ENCODE measurements at places on chromosomes 3 and 15.

GRCh38 chr3:187667526-187667925 is 2.7 kb downstream of the SST start:
- no peak for DNase-seq

DNA sequence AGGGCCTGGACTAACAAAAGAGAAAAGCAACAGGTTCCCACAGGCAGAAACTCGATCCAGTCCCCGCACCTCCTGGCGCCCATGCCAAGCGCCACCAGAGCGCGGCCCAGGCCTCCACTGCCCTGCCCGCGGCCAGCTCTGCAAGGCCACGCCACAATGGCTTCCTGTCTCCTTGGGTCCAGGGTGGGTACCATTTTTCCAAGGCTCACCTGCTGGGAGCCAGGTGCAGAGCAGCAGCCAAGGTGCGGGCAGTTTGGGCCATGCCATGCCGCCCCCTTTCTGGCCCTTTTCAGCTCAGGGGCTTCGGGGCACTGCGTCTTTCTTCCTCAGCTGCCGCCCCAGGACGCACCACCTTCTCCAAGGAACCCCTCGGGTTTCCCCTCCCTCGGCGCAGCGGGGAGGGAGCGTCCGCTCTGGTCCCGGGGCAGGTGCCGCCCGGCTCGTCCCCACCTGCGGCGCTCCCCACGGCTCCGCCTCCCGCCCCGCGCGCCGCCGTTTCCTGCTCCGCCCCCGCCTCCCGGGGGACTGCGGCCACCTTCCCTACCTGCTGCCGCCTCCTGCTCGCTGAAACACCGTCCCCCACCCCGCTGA is at the start of gene ILDR1:
Gene ILDR1 (minus strand): TSS at position 437 of the 591 bp plus-strand sequence. CDS start 170 bp downstream, at position 267.
- no peak for DNase-seq

DNA sequence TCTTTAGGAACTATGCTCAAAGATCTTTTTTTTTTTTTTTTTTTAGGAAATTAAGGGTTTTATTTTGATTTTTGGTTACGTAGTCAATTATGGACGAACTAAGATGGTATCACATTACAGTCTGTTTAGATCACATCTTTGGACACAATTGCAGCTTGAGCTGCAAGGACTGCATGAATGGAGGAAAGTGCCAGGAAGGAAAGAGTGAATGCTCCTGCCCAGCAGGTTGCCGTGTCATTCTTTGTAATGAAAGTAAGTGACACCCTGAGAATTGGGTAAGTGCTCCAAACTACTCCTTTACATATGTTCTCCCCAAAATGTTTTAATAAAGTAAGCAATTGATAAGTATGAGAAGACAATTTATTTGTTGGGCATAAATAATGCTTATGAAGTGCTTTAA is 716.5 kb upstream of the GOLIM4 start:
- no peak for DNase-seq

GRCh38 chr15:25743548-25744275 is 119.4 kb downstream of the ATP10A start:
- no peak for DNase-seq

DNA sequence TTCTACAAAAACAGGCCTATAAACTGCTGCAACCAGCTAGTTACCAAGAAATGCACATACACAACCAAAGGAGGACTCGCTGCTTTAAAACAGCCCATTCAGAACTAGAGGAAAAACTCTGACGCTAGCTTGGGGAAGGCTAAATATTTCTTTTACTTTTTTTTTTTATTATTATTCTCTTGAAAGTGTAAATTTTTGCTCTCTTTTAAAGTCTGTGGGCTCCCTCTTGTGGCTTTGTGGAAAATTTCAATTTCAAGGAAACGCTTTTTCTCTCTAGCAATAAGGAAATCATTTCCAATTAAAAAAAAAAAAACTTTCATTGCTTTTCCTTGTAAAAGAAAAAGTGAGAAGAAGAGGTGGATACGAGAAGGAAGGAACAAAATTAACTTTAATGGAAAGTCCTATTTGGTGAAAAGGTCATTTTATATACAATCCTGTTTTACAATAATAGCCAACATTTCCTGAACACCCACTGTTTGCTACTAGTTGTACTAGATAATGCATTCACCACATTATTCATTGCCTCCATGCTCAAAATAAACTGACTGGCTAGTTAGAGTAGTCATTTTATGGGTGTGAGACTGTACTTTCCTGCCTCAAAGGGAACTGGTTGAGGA is 51.2 kb upstream of the SAMMSON start:
- peak; percentile 20 for DNase-seq

GRCh38 chr3:180329187-180329586 is 272.8 kb upstream of the TTC14 start:
- DNase-seq: no peak

GRCh38 chr3:88321363-88322050 is 171.7 kb downstream of the C3orf38 start:
- DNase-seq: no peak

DNA sequence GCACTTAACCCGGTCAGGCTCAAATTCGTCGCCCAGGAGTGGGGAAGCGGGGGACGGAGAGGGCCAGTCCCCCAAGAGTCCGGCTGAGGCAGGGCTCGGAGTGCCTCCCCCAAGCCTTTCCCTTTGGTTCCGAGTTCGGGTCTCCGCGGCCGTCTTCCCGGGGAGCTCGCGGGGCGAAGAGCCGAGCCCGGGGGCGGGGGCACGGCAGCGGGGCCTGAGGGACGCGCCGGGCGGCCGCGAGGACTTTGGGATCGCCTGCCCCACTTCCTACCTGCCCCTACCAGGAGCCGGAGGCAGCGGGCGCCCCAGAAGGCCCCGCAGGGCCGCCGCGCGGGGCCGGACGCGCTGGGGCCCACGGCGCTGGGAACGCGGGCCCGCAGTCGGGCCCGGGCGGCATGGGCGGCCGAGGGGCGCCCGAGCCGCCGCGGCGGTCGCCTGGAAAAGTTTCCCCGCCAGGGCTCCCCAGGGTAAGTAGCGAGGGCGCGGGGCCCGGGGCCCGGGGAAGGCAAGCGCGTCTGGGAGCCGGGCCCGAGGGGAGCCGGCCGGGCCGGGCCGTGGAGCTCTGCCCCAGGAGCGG is 2.8 kb downstream of the FURIN start:
- DNase-seq: no peak

GRCh38 chr3:18010001-18010400 is 267.6 kb upstream of the TBC1D5 start:
- DNase-seq: no peak

DNA sequence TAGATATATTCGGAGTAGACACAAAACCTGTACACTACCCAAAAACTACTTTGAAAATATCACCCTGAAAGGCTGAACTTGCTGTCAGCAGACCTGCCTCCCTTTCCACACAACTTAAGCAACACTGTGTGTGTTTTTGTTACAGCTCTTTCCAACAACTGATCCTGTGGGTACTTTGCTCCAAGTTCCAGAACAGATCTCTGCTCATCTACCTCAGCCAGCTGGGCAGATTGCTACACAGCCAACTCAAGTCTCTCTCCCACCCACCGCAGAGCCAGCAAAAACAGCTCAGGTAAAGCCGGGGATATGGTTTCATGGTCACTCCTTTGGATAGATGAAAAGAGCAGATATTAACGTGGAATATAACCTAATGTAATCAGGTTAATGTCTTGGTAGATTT is 19.7 kb upstream of the SLC22A13 start:
- DNase-seq: no peak

- DNase-seq: no peak
Observed at GRCh38 chr3:13346481-13347389, 73.4 kb downstream of the NUP210 start.

- no peak for DNase-seq
Observed at GRCh38 chr3:37475435-37475834, 301.1 kb upstream of the LRRFIP2 start.

DNA sequence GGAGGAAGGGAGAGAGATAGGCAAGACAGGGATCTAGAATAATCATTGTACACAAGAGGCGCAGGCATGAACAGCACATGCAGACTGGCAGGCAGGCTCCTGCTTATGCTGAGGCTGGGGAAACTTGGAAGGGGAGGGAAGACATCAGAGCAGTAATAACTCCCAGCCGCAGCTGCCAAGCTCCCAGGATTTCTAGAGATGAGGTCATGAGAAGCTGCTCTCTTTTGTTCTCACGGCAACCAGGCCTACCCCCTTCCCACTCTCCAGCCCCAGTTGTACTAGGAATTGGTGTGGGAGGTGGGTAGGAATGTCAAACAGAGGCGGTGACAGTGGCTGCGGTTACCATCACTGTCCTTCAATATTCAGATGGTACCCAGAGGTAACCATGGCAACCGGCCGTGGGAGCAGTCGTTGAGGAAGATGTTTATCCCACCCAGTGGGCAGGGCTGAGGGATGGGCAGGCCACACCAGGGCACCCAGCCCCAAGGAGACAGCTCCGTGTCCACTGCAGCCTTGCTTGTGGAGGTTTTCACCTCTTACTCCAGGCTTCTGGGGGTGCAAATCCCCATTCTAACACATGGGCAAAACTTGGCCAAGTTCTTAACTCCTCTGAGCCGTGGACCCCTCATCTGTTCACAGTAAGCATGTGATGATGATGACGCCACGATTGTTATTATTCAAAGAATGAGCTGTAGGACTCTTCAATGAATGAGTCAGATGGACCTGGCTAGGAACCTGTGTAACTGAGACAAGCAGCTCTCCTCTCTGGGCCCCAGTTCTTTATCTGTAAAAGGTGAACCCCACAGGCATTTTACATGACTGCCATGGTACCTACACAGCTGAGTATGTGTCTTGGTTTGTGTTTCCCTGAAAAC is 360.8 kb upstream of the PROK2 start:
- peak; percentile 71 for DNase-seq

DNA sequence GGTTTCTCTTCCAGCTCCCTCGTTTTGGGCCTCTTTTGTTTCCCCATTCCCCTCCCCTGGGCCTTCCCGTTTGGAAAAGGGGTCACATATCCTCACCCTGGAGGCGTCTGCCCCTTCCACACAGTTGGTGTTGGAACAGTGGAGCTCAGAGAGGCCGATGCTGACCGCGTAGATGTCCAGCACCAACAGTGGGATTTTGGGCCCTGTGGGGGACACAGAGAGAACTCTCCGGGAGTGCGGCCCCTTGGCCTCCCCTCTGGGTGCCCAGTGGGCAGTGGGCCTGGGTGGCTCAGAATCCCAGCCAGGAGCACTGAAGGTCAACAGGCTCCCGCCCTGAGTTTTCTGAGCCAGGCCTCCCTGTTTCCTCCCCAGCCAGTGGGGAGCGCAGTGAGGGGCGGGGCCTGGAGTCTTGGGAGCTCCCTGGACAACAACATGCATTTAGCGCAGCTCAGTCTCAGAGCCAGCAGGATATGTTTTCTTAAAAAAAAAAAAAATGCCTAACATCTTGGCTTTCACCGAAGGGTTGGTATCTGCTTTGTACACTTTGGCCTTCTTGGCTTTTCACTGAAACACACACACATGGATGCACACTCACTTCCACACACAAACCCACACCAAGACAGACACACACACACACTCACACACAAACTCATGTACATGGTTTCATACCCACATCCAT is 670 bp upstream of the ISLR start:
- peak; percentile 66 for DNase-seq

GRCh38 chr15:57541805-57542504 is 49.7 kb upstream of the MYZAP start:
- DNase-seq: peak; percentile 88

- DNase-seq: no peak
Observed at GRCh38 chr15:92821491-92822116, 78.5 kb upstream of the CHD2 start.

GRCh38 chr3:25355034-25355885 is 72.8 kb upstream of the RARB start:
- DNase-seq: no peak

Measured in foreskin fibroblast (primary cell).